ENCODE measurements at places on chromosomes 5 and 9.
A peak's percentile ranks its signal among the peaks of the same experiment; 100 is the strongest.

DNA sequence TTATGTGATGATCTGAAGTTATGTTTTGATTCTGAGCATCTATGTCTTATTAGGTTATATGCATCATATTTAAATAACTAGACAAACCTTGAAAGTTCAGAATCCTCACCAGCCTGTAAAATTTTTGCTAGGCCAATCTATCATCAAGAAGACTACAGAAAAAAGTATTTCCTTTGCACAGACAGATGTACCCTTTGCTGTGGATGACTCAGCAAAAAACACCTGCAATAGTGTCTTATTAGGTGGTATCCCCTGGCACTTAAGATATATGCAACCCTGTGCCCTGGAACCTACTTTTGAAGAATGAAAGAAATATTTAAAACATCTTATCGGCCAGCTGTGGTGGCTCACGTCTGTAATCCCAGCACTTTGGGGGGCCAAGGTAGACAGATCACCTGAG lies 130.6 kb downstream of the SLF1 start:
- no peak overlapping the region for H3K4me3 ChIP-seq
- H3K36me3 ChIP-seq, result no peaks in the 10 kb centered on the region
- H3K27ac ChIP-seq, result no peak overlapping the region

- peaks cover 32% of the 10 kb centered on the region for H3K4me1 ChIP-seq
- no peak overlapping the region for H3K27ac ChIP-seq
- H3K4me3 ChIP-seq, result no peak overlapping the region
- H3K36me3 ChIP-seq, result no peaks in the 10 kb centered on the region
These were observed 3.5 kb downstream of the HEMGN start for GRCh38 chr9:97934321-97935115.

DNA sequence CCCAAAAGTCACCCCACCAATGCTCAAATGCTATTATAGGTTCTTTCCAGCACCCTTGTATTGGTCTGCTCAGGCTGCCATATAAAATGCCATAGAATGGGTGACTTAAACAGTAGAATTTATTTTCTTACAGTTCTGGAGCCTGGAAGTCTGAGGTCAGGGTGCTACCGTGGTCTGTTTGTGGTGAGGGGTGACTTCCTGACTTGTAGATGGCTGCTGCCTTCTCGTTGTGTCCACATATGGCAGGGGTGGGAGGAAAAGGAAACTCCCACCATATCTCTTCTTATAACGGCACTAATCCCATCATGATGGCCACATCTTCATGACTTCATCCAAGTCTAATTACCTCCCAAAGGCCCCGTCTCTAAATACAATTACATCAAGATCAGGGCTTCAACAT lies 257.8 kb upstream of the TARS1 start:
- H3K27ac ChIP-seq, result no peak overlapping the region
- no peaks in the 10 kb centered on the region for H3K36me3 ChIP-seq
- no peaks in the 10 kb centered on the region for H3K4me1 ChIP-seq

- H3K27ac ChIP-seq, result no peak overlapping the region
- peak; percentile 76 for DNase-seq
- no peaks in the 10 kb centered on the region for H3K36me3 ChIP-seq
These were observed 6.4 kb upstream of the JMY start for GRCh38 chr5:79229357-79230174.

GRCh38 chr5:76337953-76338451 lies 65.1 kb upstream of the IQGAP2 start:
- peak; percentile 87 for DNase-seq
- peaks cover 2% of the 10 kb centered on the region for H3K36me3 ChIP-seq
- peaks cover 34% of the 10 kb centered on the region for H3K4me1 ChIP-seq
- H3K4me3 ChIP-seq, result no peak overlapping the region
- H3K27me3 ChIP-seq, result no peaks in the 10 kb centered on the region

DNA sequence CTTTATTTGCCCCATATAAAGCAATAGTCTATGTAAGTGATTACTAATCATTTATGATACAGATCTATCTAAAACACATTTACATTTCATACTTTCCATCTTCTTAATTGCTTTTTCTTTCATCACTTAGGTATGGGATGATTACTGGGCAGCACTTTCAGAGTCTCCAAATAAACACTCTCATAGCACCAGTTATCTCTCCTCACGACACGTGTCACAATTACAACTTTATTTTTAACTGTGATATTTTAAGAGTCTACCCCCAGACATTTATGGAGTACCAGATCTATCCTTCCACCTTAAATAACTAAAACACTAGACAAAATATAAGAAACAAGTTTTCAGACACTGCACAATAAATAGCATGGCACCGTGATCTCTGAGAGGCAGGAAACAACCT lies 32.9 kb downstream of the HOMER1 start:
- H3K36me3 ChIP-seq, result peaks cover 1% of the 10 kb centered on the region
- no peak overlapping the region for H3K4me3 ChIP-seq
- H3K27me3 ChIP-seq, result peaks cover 2% of the 10 kb centered on the region
- DNase-seq, result no peak

- DNase-seq, result no peak
- H3K4me3 ChIP-seq, result no peak overlapping the region
- no peak overlapping the region for H3K27ac ChIP-seq
- no peaks in the 10 kb centered on the region for H3K27me3 ChIP-seq
- H3K36me3 ChIP-seq, result no peaks in the 10 kb centered on the region
- no peaks in the 10 kb centered on the region for H3K4me1 ChIP-seq
These were observed 430.8 kb downstream of the MTRR start for GRCh38 chr5:8299716-8300115.

DNA sequence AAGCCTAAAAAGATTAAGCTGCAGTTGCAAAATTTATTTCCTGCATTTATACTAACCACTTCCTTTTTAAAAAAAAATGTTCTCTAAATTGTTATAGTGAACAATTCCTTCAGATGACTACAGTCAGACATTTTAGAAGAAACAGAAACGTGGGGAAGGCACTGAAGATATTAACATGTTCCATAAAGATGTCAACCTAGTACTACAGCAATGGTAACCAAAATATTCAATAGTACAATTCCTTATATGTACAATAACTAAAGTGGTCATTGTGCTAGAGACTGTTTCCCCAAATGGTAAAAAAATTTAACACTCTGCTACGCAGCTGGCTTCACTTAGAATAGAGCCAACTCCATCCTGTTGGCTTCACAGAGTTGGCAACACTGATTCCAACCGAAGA lies 97.7 kb downstream of the FNBP1 start:
- peak overlapping the region; percentile 75 for H3K27ac ChIP-seq
- no peak for DNase-seq
- peaks cover 35% of the 10 kb centered on the region for H3K4me1 ChIP-seq
- no peaks in the 10 kb centered on the region for H3K27me3 ChIP-seq
- H3K36me3 ChIP-seq, result peaks cover 66% of the 10 kb centered on the region

GRCh38 chr5:61277190-61277589 lies 54.9 kb upstream of the ZSWIM6 start:
- DNase-seq, result peak; percentile 75
- H3K36me3 ChIP-seq, result no peaks in the 10 kb centered on the region
- no peaks in the 10 kb centered on the region for H3K27me3 ChIP-seq
- H3K27ac ChIP-seq, result peak overlapping the region; percentile 84
- peak overlapping the region; percentile 63 for H3K4me3 ChIP-seq

- H3K27ac ChIP-seq, result no peak overlapping the region
- H3K4me3 ChIP-seq, result no peak overlapping the region
- peaks cover 26% of the 10 kb centered on the region for H3K27me3 ChIP-seq
- peaks cover 4% of the 10 kb centered on the region for H3K4me1 ChIP-seq
These were observed 276.5 kb downstream of the ARHGEF28 start for GRCh38 chr5:73902327-73903051.

DNA sequence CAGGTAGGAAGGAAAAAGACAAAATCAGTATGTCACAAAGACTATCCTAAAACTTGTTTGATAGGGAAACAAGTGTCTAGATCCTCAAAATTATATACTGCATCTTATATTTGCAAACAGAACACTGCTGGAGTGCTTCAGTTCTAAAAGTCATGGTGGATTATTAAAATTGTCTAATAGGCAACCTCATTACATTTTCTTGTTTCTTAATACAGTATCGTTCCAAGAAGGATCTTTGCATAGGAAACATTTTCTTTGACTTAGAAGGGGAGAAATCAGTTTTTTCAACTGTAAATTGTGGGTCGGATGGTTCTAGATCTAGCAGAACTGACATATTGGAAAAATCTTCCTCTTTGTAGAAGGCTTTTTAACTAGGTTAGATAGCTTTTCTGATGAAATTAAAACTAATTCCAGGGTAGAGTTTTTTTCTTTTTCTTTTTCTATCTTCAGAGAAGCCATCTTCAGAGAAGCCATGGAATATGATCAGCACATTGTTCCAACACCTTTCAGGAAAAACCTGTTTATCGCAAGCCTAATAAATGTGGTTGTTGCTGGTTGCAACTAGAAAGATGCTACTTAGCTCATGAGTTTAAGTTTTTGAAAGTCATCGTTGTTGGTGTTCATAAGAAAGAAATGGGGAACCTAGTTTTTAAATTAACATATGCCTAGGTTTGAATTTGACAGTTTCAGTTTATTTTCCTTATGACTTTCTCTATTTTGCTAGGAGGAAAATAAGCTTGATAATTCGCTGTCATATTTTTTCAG lies 7.4 kb downstream of the CPEB4 start:
- H3K27me3 ChIP-seq, result no peaks in the 10 kb centered on the region
- H3K4me3 ChIP-seq, result no peak overlapping the region
- no peak overlapping the region for H3K27ac ChIP-seq
- DNase-seq, result no peak
- peaks cover 10% of the 10 kb centered on the region for H3K36me3 ChIP-seq

DNA sequence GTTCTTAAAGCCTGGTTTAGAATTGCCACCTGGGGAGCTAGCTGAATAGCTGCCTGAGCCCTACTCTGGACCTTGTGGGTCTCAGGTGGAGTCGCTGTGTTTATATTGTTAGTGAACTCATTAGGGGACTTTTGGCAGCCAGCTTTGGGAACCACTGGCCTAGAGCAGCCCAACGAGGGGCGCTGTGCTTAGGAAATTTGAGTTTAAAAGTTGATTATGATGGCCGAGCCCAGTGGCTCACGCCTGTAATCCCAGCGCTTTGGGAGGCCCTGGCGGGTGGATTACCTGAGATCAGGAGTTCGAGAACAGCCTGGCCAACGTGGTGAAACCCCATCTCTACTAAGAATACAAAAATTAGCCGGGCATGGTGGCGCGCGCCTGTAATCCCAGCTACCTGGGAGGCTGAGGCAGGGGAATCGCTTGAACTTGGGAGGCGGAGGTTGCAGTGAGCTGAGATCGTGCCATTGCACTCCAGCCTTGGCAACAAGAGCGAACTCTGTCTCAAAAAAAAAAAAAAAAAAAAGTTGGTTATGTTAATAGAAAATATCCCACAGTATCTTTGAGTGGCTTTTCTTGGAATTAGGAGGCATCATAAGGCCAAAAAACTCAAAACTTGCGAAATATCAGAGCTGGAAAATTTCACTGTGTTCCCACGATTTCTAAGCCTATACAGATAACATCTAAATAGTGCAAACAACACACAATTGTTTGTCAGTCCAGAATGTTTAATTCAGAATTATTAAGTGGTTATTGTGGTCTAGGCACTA lies 809 bp downstream of the MCCC2 start:
- peak overlapping the region; percentile 89 for H3K4me3 ChIP-seq
- peaks cover 34% of the 10 kb centered on the region for H3K4me1 ChIP-seq
- DNase-seq, result no peak
- H3K27ac ChIP-seq, result peak overlapping the region; percentile 99

DNA sequence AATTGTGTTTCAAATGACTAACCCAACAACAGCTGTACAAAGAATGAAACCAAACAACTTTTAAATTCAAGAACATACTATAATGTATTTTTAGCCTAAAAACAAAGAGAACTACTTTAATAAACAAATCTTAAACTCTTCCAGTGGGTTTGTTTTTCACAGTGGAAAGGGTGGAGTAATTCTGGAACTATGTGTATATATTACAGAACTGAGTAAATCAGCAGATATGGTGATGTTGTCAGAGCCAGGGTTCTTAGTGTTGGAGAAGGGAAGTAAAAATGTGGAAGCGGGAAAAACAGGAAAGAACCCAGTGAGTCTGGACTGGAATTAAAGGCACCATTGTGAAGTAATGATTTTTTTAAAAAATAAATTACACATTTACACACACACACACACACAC lies 144.9 kb downstream of the CDK5RAP2 start:
- H3K27ac ChIP-seq, result no peak overlapping the region
- DNase-seq, result no peak
- peaks cover 28% of the 10 kb centered on the region for H3K4me1 ChIP-seq
- H3K4me3 ChIP-seq, result no peak overlapping the region
- H3K36me3 ChIP-seq, result peaks cover 62% of the 10 kb centered on the region
- H3K27me3 ChIP-seq, result no peaks in the 10 kb centered on the region

DNA sequence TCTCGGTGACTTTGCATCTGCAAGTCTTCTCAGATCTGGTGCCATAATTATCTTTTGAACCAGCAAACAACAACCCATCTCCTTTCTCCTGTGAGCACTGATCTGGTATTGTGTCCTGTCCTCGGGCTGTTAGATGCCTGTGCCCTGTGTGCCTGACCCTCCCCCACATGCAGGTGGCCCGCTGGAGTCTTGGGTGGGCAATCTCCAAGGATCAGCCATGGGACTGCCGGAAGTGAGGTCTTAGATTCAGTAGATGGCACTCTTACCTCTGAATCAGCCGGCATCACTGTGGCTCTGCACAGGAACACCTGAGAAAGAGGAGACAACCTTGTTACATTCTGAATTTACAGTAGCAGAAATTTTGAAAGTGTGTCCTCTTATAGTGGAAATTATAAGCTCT lies 172.4 kb downstream of the IRX2 start:
- H3K36me3 ChIP-seq, result no peaks in the 10 kb centered on the region
- H3K27me3 ChIP-seq, result no peaks in the 10 kb centered on the region
- H3K4me3 ChIP-seq, result no peak overlapping the region
- H3K4me1 ChIP-seq, result no peaks in the 10 kb centered on the region
- no peak overlapping the region for H3K27ac ChIP-seq

- no peaks in the 10 kb centered on the region for H3K36me3 ChIP-seq
- no peaks in the 10 kb centered on the region for H3K4me1 ChIP-seq
- no peak for DNase-seq
- H3K27ac ChIP-seq, result no peak overlapping the region
These were observed 599.8 kb downstream of the EBF1 start for GRCh38 chr5:158499892-158500418.

GRCh38 chr9:5438301-5439162 lies 807 bp upstream of the PLGRKT start:
- H3K4me1 ChIP-seq, result peaks cover 55% of the 10 kb centered on the region
- H3K27ac ChIP-seq, result peak overlapping the region; percentile 97
- H3K4me3 ChIP-seq, result peak overlapping the region; percentile 93

GRCh38 chr9:127463382-127463781 lies 12.1 kb downstream of the LRSAM1 start:
- DNase-seq, result no peak
- H3K27me3 ChIP-seq, result no peaks in the 10 kb centered on the region
- H3K36me3 ChIP-seq, result peaks cover 31% of the 10 kb centered on the region
- no peaks in the 10 kb centered on the region for H3K4me1 ChIP-seq

- no peak overlapping the region for H3K27ac ChIP-seq
- no peaks in the 10 kb centered on the region for H3K27me3 ChIP-seq
- DNase-seq, result no peak
- peaks cover 27% of the 10 kb centered on the region for H3K4me1 ChIP-seq
- H3K36me3 ChIP-seq, result peaks cover 7% of the 10 kb centered on the region
These were observed 54.1 kb downstream of the PSMB7 start for GRCh38 chr9:124361128-124361527.
